ENCODE measurements at places on chromosomes 3 and 15.
A peak's percentile ranks its signal among the peaks of the same experiment; 100 is the strongest.

- DNase-seq = no peak
Measured at GRCh38 chr3:19216669-19217337, 68.5 kb downstream of the KCNH8 start.

DNA sequence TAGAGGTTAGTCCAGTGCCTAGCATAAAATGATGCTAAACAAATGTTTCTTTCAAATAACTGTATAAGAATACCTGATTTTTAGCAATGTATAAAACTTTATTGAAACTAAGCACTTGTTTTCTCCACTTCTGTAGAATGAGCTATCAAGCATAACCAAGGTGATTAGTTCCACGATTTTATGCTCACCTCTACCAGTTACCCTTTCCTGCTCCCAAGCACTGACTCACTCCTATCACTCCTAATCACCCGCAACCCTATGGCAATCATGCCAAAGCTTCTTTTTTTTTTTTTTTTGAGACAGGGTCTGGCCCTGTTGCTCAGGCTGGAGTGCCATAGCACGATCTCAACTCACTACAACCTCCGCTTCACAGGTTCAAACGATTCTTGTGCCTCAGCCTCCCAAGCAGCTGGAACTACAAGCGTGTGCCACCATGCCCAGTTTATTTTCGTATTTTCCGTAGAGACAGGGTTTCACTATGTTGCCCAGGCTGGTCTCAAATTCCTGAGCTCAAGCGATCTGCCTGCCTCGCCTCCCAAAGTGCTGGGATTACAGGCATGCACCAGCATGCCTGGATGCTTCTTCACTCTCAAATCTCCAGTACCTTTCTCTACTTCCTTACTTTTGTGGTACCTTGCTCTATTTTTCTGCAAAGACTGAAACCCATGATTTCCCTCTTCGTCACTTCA, 3.9 kb downstream of the HSPBAP1 start:
- no peak for DNase-seq

DNA sequence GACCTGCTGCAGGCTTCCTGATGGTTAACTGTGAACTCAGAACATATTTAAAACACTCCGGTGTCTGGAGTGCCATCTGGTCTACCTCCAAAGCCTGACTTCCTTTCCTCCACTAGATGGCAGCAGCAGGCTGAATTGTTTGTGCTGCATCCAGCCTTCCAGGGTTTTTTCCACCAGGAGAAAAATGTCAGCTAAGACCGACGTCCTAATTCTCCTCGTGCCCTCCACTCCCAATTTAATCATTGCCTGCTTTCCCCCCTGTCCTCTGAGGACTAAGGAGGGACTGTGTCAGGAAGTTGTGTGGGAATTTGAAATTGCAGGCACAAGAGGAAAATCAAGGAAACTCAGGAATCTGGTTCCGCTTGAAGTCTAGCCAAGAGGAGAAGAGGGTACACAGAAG, 165.2 kb upstream of the UMPS start:
- DNase-seq = peak; percentile 78

DNA sequence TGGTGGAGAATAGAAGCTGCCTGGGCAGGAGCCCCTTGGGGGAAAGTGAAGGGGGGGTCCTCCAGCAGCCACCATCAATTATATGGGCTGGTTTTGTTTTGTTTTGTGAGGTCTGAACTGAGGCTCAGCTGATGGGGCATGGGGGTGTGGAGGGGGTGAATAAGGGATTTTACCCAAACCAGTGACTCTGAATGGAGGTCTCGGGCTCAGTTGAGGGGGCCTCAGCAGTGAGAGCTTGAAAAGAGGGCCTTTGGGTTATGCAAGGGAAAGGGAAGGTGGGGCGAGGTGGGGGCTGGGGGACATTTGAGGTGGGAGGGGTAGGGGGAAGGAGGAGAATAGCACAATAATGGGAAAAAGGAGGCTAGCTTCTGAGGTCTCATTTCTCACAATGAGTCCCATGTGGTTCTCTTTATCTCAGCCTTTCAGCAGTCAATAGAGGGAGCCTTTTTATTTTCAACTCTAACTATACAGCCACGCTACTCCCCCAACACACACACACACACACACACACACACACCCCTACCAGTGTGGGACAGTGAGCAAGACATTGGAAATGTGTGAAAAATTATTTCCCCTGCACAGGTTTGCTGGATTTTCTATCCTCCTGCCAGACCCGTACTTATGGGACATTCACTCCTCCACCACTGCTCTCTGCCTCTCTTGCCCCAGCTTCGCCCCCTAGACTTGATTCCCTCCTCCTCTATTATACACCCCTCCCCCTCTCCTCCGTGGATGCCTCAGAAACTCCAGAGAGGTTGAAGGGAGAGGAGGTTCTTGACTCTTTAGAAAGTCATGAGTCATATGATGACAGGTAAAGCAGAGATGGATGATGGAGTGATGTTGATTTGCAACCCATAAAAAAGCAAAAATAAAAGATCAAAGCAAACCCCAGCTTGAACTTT, 96.0 kb downstream of the GTPBP8 start:
- no peak for DNase-seq

GRCh38 chr3:160473978-160474377, 24.4 kb upstream of the TRIM59 start:
- no peak for DNase-seq

- DNase-seq = no peak
Measured at GRCh38 chr3:45551214-45552010, 43.1 kb upstream of the LIMD1 start.

- peak; percentile 12 for DNase-seq
Measured at GRCh38 chr3:129793319-129793718, 100.2 kb downstream of the TMCC1 start.

DNA sequence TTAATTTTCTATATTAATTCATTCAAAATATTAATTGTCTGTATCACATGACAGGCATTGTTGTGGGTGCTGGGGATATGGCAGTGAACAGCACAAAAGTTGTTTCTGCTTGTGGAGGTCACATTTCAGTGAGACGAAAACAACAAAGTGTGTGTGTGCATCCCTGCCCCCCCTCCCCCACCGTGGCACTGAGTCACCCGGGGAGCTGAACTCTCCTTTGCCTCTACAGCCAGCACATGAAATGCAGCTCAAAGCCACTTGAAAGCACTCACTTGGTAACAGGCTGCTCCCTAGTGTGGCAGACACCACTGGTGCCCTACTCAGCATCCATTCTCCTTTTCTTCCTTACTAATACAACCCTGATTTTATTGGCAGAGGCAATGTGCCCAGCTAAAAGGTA, 16.9 kb upstream of the SCAMP5 start:
- no peak for DNase-seq

GRCh38 chr3:139388821-139389551, 461 bp downstream of the COPB2 start:
- DNase-seq = peak; percentile 2

DNA sequence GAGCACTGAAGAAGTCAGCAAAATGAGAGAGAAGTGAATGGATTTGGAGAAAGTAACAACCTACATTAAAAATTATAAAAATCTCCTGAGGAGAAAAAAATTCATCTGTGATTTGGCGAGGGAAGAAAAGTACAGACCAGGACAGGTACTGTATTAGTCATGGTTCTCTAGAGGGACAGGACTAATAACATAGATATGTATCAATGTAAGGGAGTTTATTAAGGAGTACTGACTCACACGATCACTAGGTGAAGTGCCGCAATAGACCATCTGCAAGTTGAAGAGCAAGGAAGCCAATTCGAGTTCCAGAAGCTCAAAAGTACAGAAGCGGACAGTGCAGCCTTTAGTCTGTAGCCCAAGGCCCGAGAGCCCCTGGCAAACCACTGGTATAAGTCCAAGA, 1004.4 kb upstream of the ALCAM start:
- no peak for DNase-seq

- DNase-seq = no peak
Measured at GRCh38 chr3:128556384-128556783, 63.4 kb upstream of the GATA2 start.

- DNase-seq = no peak
Measured at GRCh38 chr3:184541886-184542562, 19.6 kb upstream of the EPHB3 start.

GRCh38 chr3:26768068-26768651, 145.6 kb downstream of the LRRC3B start:
- no peak for DNase-seq

Data from HuH-7 (cell line).